Stimulated activated naive CD8-positive, alpha-beta T cell treated with anti-CD3 and anti-CD28 coated beads, Interleukin-15, Interleukin-2, amounts not matched to agents 100 U/mL and 50 U/mL, for 24 hours (primary cell): ENCODE measurements at places on chromosomes 1 and 21.

DNA sequence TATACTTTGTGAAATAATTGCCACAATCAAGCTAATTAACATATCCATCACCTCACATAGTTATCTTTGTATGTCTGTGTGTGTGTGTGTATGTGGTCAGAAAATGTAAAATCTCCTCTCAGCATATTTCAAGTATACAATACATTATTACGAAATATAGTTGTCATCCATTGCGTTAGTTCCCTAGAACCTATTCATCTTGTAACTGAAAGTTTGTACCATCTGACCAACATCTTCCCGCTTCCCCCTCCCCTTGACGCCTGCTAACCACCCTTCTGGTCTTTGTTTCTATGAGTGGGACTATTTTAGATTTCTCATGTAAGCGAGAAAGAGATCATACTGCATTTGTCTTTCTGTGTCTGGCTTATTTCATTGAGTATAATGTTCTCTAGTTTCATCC, 455.3 kb downstream of the KCNT2 start:
- no peak for DNase-seq

DNA sequence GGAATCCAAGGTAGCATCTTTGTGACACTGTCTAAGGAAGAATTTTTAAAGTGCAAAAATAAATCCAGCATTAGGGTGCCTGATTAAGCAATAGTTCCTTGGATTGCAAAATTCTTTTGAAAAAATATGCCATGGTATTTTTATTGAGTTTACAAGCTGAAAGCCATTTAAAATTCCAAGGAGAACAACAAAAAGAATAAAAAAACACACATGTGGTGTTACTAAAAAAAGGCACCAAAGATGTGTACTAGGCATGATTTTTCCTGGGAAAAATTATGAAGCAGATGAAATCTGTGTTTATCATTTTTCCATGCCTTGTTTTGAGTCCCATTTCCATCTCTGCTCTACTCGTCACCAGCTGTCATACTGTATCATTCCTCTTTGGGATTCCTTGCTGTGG, 157.0 kb upstream of the ZNHIT6 start:
- DNase-seq, result no peak

DNA sequence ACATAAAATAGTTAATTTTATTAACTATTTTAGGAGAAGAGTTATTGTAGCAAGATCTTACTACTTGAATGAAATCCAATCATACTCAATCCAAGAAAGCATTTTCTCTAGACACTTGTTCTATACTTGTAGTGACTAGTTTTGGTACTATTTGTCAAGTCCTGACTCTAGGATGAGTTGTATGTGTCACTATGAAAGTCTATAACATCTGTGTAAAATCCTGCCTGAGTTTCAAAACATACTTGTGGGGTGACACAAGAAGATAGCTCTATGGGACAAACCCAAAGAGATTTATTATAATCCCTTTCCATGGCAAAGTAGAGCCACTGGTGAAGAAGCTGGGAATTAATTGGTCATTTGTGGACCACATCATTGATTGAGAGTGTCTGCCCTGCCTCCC, 1042.2 kb upstream of the ADGRL4 start:
- DNase-seq, result no peak

- DNase-seq, result no peak
Measured at GRCh38 chr1:14937288-14937949, 216.1 kb upstream of the TMEM51 start.

DNA sequence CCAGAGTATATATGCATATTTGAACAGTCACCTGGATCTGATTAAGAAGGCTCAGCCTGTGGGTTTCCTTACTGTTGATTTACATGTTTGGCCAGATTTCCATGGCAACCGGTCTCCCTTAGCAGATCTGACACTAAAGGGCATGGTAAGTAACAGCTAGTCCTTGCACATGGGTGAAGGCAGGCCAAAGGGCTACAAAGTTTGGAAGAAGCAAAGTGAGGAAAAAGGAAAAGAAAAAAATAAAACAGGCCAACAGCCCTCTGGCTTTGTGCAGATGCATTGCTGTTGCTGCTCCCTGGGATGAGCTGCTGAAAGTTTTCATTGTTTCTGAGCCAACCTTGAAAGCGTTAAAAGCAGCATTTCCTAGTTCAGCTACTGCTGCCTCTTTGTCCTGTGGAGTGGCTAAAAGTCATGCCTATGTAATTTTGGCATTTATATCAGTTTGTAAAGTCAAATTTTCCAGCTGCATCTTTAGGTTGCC, 176.5 kb upstream of the HOOK1 start:
- no peak for DNase-seq

DNA sequence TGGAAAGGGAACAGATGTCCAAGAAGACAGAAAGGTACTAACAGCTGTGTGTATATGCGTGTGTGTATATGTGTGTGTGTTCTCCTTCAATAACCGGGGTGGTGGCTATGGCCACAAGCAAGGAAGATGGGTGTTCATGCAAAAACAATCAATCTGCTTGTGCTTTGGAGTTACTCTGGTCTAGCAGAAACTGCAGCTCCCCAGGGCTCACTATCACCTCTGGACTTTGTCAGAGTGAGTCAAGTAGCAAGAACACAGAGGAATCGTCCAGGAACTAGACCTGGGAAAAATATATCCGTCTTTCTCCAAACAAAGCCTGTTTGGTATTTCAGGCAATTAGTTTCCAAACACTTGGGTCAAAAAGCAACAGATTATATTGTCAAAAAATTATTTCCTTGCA, 68.6 kb downstream of the GNG12 start:
- no peak for DNase-seq

GRCh38 chr1:181482521-181483284, 614 bp upstream of the CACNA1E start:
- peak; percentile 48 for DNase-seq

DNA sequence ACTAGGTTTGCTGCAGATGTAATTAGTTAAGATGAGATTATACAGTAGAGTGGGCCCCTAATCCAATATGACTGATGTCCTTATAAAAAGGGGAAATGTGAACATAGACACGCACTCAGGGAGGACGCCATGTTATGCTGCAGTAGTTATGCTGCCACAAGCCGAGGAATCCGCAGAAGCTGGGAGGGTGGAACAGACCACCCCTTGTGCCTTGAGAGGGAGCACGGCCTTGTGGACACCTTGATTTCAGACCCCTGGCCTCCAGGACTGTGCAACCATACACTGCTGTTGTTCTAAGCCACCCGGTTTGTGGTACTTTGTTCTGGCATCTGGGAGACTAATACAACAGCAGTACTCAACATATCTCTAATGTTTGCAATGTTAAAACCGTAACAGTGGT, 57.9 kb upstream of the HIVEP3 start:
- no peak for DNase-seq

DNA sequence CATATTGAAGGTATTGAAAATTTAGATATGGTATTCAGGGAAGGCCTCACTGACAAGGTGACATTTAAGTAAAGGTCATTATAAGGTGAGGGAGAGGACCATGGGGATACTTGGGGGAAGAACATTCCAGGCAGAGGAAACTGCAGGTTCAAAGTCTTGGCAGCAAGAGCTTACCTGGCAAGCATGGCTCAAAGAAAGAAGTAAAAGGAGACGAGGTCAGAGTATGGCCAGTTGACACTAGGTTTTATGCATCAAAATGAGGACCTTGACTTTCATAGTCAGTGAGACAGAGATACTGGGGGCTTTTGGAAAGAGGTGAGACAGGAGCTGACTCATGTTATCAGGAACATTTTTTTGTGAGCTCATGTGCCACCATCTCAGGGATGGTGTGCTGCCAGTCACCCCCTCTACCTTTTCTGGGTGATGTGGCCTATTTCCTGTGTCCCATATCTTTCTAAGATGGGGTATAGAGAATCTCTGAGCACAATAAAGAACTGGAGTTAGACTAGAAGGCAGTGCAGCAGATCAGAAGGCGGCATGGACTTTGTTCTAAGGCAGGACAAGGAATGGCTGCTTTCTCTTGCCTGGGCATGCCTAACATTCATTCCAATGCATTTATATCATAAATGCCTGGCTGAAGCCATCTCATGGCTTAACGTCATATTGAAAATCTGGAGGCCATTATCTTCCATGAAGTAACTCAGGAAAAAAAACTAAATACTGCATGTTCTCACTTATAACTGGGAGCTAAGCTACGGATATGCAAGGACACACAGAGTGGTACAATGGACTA, 406.7 kb downstream of the NTNG1 start:
- no peak for DNase-seq

GRCh38 chr1:21904704-21905520, 32.2 kb downstream of the HSPG2 start:
- peak; percentile 53 for DNase-seq

DNA sequence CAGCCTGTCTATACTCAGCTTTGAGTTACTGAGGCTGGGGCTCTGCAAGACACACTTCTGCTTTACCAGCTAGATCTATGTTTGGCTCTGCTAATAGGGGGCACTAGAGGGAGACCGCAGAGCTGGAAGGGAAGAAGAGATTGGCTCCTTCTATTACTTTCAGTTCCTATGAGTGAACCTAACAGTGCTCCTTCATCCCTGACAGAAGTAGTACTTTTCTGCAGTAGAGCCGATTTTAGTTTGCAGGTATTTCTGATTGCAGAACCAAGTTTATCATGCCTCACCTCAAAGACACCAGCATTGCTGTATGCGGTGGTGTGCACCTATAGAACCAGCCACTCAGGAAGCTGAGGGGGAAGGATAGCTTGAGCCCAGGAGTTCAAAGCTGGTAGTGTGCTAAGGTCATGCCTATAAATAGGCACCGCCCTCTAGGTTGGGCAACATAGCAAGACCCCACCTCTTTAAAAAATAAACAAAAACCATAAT, 5.7 kb upstream of the ZDHHC18 start:
- no peak for DNase-seq

DNA sequence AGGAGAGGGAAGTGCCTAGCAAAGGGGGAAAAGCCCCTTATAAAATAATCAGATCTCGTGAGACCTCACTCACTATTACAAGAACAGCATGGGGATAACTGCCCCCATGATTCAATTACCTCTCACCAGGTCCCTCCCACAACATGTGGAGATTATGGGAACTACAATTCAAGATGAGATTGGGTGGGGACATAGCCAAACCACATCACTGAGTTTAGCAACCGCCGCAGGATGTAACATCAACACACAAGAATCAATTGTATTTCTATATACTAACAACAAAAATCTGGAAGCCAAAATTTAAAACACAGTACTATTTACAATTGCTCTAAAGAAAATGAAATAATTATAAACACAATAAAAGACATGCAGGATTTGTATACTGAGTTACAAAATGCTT, 21.9 kb downstream of the DIRAS3 start:
- DNase-seq, result no peak

- DNase-seq, result peak; percentile 81
Measured at GRCh38 chr1:209755926-209756614, at the start of gene TRAF3IP3. TSS of gene TRAF3IP3 (plus strand) at chr1:209756053. CDS start at chr1:209760040, 3,987 bp downstream.

DNA sequence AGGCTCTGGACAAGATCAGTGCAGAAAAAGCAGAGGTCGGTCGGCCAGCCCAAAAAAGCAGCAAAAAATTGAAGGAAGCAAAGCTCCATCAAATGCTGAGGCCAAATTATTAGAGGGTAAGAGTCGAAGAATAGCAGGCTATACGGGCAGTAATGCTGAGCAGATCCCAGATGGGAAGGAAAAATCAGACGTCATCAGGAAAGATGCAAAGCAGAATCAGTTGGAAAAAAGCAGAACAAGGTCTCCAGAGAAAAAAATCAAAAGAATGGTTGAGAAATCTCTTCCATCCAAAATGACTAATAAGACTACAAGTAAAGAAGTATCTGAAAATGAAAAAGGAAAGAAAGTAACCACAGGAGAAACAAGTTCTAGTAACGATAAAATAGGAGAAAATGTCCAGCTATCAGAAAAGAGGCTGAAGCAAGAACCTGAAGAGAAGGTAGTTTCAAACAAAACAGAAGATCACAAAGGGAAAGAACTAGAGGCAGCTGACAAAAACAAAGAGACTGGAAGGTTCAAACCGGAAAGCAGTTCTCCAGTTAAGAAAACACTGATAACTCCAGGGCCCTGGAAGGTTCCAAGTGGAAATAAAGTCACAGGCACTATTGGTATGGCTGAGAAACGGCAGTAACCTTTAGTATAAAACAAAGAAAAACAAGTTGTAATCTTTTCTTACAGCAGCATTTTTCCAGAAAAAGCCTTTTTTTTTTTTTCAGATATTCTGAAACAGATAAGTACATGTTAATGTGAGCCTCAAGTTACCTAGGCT, 75.7 kb downstream of the PHTF1 start:
- no peak for DNase-seq

DNA sequence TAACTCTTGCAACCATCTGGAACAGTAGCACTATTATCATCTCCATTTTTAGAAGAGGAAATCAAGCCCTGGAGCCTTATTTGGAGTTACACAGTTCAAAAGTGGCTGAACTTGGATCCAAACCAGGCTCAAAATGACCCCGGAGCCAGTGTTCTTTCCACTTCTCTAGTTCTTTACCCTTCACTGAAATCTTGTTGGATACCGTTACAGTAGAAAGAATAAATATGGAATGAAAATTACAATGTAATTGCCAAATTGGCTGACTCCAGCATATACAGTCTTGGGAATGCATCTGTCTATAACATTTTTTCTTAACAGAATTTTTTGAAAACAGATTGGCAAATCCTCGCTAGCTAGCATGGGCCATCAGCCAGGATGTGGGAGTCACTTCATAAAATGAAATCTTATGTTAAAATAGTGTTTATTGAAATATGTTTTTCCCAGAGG, 261.4 kb downstream of the CTH start:
- DNase-seq, result no peak

GRCh38 chr1:159091607-159092031, 15.1 kb upstream of the AIM2 start:
- DNase-seq, result no peak

DNA sequence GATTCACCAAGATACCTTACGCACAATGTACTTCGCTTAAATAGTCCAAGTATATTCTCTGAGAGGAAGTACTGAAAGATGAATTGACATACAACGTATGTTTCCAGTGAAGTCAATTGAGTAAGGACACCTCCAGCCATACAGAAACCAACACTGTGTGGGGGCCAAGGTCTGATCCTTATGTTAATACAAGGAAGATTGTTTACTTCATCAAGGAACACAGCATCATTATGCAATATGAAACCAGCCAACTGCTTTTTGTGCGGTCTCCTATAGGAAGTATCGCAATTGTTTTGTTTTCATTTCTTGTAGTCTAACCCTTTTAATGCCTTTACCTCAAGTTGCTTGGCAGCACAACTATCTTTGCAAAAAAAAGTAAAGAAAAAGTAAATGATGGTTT, 28.2 kb upstream of the TEKT2 start:
- DNase-seq, result no peak

DNA sequence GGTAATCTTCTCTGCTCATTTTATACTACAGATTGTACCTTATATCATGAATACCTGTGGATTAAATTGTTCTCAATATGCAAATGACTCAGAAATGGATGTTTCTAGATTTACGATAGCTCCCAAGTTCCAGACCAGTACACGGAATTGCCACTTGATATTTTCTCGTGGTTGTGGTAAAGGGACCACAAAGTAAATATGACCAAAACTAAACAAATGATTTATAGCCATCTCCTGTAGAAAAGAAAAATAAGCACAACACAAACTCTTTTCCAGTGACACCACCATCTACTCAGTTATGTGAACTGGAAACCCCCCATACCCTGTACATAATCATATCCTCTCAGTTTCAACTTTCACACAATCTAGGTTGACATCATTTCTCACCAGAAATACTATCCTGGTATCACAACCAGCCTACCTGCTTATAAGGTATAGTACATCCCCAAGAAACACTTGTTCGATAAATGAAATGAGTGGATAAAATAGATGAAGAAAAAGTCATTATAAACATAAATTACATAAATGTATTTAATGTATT, 172.3 kb downstream of the ADGRL4 start:
- no peak for DNase-seq
